A549 treated with DMSO at 1 μM for 4 hours (cell line): ENCODE measurements at places on chromosomes 5 and 9. TPM values are rescaled to one million over a fixed set of nuclear protein-coding genes. Genes with fewer than 3 reads are reported as not detected.

The ABCA2 gene
- 19.3 to 29.0 TPM (median 25.8 TPM) in 5 replicates for total RNA-seq

The TRAF1 gene
- 4.1 to 12.0 TPM (median 7.0 TPM) in 5 replicates for total RNA-seq

The BAAT gene
- 0.40 to 0.67 TPM (median 0.57 TPM) in 5 replicates for total RNA-seq

The LURAP1L gene
- 12.5 to 13.9 TPM (median 12.6 TPM) in 5 replicates for total RNA-seq

The SAXO1 gene
- not detected in 5 replicates for total RNA-seq

The ANKRD31 gene
- 0.05 to 0.08 TPM (median 0.08 TPM) in 5 replicates for total RNA-seq

The RABL6 gene
- total RNA-seq: 65.6 to 91.8 TPM (median 82.0 TPM) in 5 replicates

The PCDHB8 gene
- 0.24 to 0.35 TPM (median 0.29 TPM) in 5 replicates for total RNA-seq

The ADRA1B gene
- 8.1 to 11.7 TPM (median 10.3 TPM) in 5 replicates for total RNA-seq

The SLC34A1 gene
- 0.04 TPM in 1 of 5 replicates, not detected in the others for total RNA-seq

The SPOCK1 gene
- total RNA-seq: 13.6 to 24.2 TPM (median 21.3 TPM) in 5 replicates

The NFIB gene
- 8.3 to 13.7 TPM (median 12.2 TPM) in 5 replicates for total RNA-seq

The PITX1 gene
- 25.1 to 36.5 TPM (median 32.3 TPM) in 5 replicates for total RNA-seq

The MOB3B gene
- total RNA-seq: 6.9 to 9.4 TPM (median 7.9 TPM) in 5 replicates

The TAF11L10 gene
- not detected in 5 replicates for total RNA-seq

The CMBL gene
- 19.2 to 23.5 TPM (median 22.2 TPM) in 5 replicates for total RNA-seq

The NME5 gene
- total RNA-seq: not detected in 5 replicates

The OCLN gene
- 11.7 to 16.0 TPM (median 12.9 TPM) in 5 replicates for total RNA-seq

The MYOT gene
- total RNA-seq: not detected in 5 replicates

The CIZ1 gene
- total RNA-seq: 73.1 to 102 TPM (median 85.4 TPM) in 5 replicates

The TMEM161B gene
- 7.8 to 10.5 TPM (median 9.4 TPM) in 5 replicates for total RNA-seq

The CATSPER3 gene
- 0.17 to 0.63 TPM (median 0.47 TPM) in 5 replicates for total RNA-seq

The NEUROG1 gene
- total RNA-seq: not detected in 5 replicates

The CACFD1 gene
- total RNA-seq: 3.6 to 4.7 TPM (median 4.1 TPM) in 5 replicates

The PCDHA13 gene
- total RNA-seq: 0.03 to 0.11 TPM (median 0.05 TPM) in 5 replicates

The SMIM33 gene
- total RNA-seq: not detected in 5 replicates

The PGM5 gene
- not detected in 5 replicates for total RNA-seq

The STK32A gene
- 0.13 to 0.83 TPM (median 0.24 TPM) in 5 replicates for total RNA-seq

The SH2D3C gene
- 0.07 to 0.17 TPM (median 0.16 TPM) in 4 of 5 replicates, not detected in the other for total RNA-seq

The TSTD2 gene
- total RNA-seq: 10.3 to 13.4 TPM (median 12.6 TPM) in 5 replicates

The PCDHB5 gene
- total RNA-seq: 1.2 to 1.9 TPM (median 1.4 TPM) in 5 replicates

The PDE8B gene
- total RNA-seq: 1.1 to 1.6 TPM (median 1.3 TPM) in 5 replicates

The MEIKIN gene
- total RNA-seq: not detected in 5 replicates

The FPGS gene
- 46.1 to 53.7 TPM (median 48.9 TPM) in 5 replicates for total RNA-seq

The OTULINL gene
- 4.4 to 6.1 TPM (median 5.6 TPM) in 5 replicates for total RNA-seq

The NRG2 gene
- 2.0 to 2.3 TPM (median 2.2 TPM) in 5 replicates for total RNA-seq

The IFNE gene
- total RNA-seq: 1.5 to 2.8 TPM (median 2.2 TPM) in 5 replicates

The ZNF883 gene
- total RNA-seq: 0.89 to 1.1 TPM (median 0.98 TPM) in 5 replicates

The C9orf50 gene
- 0.08 TPM in 1 of 5 replicates, not detected in the others for total RNA-seq

The NCBP1 gene
- total RNA-seq: 20.7 to 34.9 TPM (median 30.2 TPM) in 5 replicates

The SPARC gene
- 17.7 to 32.0 TPM (median 24.6 TPM) in 5 replicates for total RNA-seq

The ZFR gene
- 60.4 to 70.1 TPM (median 67.3 TPM) in 5 replicates for total RNA-seq

The FOXD4L5 gene
- total RNA-seq: 0.06 to 0.10 TPM in 2 of 5 replicates, not detected in the others

The NIPAL4 gene
- 10.1 to 16.2 TPM (median 11.0 TPM) in 5 replicates for total RNA-seq

The FOXD4 gene
- total RNA-seq: 0.27 to 0.58 TPM (median 0.47 TPM) in 5 replicates

The DNAI1 gene
- 0.07 TPM in 1 of 5 replicates, not detected in the others for total RNA-seq

The LRRC19 gene
- total RNA-seq: not detected in 5 replicates
